Posterior vena cava (tissue), 2 donors: ENCODE measurements at places on chromosomes 13 and 19. TPM values are rescaled to one million over a fixed set of nuclear protein-coding genes. Genes with fewer than 3 reads are reported as not detected.

Gene ZNF20
- 3.2 TPM for total RNA-seq

DNA sequence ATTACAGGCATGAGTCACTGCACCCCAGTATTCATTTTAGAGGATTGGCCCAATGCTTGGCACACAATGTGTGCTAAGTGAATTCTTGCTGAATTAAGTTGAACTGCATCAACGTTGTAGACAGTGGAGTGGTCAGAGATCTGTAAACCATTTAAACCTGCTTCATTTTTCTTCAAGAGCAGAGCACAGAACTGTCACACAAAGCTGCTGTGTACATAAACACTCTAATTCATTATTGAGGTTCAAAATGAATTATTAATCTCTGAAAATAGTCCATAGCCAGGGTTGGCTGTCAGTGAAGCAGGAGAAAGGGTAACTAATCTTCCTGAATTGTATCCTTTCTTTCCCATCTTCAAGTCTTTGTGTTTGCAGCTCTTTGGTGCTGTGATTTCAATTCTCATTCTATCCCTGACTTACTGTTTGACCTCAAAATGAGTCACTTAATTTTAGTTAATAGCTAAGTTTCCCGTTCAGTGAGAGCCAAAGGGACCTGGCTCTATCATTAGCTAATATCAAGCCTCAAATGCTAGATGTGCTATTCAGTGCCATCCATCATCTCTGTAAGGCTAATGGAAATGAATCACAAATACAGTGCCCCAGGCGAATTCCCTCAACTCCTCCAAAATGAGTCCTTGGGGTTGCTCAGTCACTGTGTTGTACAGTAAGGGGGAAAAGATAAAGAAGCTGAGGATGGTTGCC, 77.0 kb upstream of the TSC22D1 start:
- DNase-seq: no peak

Gene KLK12
- total RNA-seq: not detected

- no peak for DNase-seq
Measured at GRCh38 chr19:19270749-19271571, 2.1 kb downstream of the TM6SF2 start.

Gene GARIN5A
- not detected for total RNA-seq

DNA sequence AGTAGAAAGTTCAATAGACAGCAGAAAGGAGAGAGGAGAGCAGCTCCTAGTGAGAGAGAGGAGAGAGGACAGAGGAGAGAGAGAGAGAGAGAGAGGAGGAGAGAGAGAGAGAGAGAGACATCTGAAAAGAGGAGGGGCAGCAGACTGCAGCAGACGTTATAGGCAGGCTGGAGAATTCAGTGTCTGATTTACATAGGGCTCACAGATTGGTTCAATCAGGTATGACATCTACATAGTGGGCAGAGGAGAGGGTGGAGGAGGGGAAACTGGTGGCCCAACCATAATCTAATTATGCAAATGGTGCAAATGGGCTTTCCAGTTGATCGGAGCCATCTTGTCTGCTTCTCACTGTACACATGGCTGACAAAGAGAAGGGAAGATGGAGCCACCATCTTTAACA, 221.3 kb upstream of the TRPC4 start:
- no peak for DNase-seq

- no peak for DNase-seq
Measured at GRCh38 chr19:49558591-49558990, 21.8 kb downstream of the NOSIP start.
